ENCODE measurements at places on chromosomes 13 and 19.

GRCh38 chr19:18470787-18471186 lies 32.9 kb upstream of the ISYNA1 start:
- no peak for DNase-seq

DNA sequence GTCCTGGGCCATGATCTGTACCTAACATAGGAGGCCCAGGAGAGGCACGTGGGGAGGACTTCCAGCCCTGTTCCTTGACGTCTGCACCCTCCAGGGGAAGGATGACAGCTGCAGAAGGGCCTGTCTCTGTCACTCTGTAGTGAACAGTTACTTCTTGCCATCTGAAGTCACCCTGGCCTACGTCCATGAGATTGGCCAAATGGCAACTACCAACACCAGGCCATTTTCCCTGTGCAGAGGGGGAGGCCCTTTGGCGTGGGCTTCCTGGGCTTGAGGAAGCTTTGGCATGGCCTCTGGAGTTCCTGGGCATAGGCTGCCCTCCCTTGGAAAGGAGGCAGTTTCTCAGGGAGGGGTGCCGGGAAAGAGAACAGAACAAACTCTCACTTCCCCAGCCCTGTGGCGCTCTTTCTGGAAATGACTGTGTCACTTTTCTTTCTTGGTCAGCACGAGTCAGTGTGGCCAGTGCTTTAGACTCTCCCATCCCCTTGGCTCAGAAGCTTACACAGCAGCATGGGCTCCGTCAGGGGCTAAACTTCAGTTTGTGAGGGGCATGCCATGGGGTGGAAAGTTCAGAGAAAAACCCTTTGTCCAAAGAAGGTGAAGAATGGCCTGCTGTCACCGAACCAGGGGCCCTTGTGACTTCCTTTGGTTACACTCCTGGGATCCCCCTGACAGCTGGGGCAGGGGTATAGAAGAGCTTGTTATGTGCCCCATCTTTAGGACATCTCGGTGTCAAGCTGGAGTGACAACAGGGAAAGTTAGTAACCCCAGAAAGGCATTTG lies 5.3 kb downstream of the CARM1 start:
- peak; percentile 40 for DNase-seq

GRCh38 chr19:43690890-43691289 lies 20.9 kb upstream of the PLAUR start:
- no peak for DNase-seq

- no peak for DNase-seq
These were observed 217.0 kb upstream of the OBI1 start for GRCh38 chr13:78875792-78876580.

DNA sequence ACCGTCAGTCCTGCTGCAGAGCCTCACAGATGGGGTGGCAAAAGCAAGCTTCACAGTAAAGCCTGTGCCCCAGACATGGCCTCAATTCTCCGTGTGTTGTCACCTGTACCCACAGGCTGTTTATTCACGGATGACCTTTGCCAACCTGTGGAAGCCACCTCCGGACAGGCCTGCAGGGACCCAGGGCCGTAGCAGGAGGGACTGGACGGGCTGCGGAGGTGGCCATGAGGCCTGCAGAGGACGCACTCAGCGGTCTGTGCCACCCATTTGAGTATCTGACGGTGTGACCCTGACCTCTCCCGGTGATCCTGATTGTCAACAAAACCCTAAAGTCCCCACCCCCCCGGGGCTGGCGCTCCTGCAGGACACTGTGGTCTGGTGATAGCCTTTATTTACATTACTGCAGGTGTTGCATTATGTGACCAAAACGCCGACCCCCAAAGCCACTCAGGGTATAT lies 7.8 kb upstream of the KLF16 start:
- no peak for DNase-seq

DNA sequence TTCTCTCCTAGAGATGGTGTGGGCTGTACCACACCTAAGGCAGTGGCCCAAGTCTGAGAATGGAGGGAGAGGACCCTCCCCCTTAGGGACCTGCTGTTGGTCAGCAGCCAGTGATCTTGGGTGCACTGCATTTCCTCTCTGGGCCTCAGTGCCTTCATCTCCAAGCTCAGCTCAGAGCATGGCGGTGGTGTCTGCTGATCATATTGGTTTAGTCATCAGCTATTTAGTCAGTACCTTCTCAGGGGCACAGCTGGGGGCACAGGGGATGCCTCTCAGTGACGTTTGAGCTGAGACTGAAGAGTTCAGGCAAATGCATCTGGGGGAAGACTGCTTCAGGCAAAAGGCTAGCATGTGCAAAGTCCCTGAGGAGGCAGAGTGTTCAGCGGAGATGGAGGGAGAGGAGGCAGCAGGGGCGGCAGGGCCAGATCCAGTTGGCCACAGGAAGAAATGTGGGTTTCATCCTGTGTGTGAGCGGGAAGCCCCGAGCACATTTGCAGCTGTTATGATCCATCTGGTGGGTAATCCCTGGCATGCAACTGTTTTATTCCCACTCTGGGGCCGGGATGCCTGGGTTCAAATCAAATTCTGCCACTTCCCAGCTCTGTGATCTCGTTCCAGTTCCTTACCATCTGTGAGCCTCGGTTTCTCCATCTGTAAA lies 15.7 kb upstream of the PGLS start:
- no peak for DNase-seq

DNA sequence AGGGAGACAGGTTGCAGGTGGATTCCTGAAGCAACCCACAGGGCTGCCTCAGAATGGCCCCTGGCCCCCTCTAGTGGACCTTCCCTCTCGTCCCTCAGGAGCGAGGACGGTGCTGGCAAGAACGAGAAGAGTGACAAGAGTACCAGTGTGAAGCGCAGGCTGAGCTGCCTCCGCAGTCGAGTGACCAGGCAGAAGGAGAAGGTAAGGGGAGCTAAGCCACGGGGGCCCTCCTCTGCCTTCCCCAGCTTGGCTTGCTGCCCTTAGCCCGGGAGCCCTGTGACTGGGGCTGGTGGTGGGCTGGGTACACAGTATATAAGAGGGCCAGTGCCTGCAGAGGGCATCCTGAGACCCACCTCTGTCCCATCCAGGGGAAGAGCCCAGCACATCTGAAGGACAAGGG lies 34.0 kb downstream of the ARHGEF18 start:
- DNase-seq: no peak

- DNase-seq: no peak
These were observed 852.6 kb downstream of the PCDH9 start for GRCh38 chr13:66377569-66377968.

- DNase-seq: no peak
These were observed 4.0 kb upstream of the OVOL3 start for GRCh38 chr19:36106991-36107390.

- DNase-seq: no peak
These were observed 5.0 kb downstream of the PVR start for GRCh38 chr19:44648631-44649251.

DNA sequence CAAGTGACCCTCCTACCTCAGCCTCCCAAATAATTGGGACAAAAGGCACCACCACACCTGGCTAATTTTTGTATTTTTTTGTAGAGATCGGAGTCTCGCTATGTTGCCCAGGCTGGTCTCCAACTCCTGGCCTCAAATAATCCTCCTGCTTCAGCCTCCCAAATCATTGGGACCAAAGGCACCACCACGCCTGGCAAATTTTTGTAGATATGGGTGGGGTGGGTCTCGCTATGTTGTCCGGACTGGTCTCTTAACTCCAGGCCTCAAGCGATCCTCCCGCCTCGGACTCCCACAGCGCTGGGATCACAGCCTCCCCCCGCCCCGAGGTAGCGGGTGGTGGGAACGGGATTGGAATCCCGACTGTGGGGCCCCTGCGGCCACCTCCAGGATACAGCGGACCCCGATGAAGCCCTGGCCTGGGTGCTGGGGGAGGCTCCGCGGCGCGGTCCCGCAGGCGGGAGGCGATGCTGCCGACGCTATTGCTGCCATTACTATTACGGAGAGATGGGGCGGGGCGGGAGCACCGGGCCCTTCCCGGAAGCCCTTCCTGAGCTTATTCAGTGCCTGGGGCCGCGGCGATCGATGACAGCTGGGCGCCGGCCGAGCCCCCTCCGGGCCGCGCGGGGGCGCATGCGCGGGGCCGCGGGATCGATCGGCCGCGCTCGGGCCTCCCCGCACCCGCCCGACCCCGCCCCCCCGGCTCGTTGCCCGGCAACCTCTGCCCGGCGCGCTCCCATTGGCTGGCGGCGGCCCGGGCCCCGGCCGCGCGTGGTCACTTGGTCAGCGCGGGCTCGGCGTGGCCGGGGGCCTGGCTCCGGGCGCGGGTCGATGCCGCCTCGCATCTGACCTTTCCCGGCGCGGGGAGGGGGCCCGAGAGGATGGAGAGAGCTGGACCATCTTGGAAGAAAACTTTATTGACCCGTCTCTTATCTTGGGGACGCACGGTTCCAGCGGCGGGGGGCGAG lies 27.9 kb upstream of the ONECUT3 start:
- peak; percentile 82 for DNase-seq

- DNase-seq: no peak
These were observed 8.7 kb upstream of the SERPINE3 start for GRCh38 chr13:51330791-51331190.

All from C1 segment of cervical spinal cord (tissue), 14 donors.